ENCODE measurements at places on chromosomes 7 and 10.

- DNase-seq = no peak
Observed at GRCh38 chr7:96737545-96738050, 28.0 kb upstream of the SEM1 start.

- no peak for DNase-seq
Observed at GRCh38 chr10:70253878-70254765, 20.9 kb upstream of the PPA1 start.

GRCh38 chr10:89242345-89242684, 9.3 kb downstream of the LIPA start:
- DNase-seq = no peak

DNA sequence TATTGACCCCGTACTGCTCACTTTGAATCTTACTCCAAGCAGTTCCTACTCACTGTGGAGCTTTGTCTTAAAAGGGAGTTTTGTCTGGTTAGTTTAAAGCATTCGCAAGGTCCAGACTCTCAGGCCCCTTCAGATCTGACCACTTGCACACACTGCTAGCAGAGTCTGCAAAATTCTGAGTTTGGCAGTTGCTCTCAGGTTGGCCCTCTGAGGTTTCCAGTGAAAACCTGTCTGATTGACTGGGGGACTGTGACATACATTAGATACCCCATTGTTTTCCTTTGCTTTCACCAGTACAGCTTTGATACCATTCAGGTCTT, 149.2 kb downstream of the XPNPEP1 start:
- no peak for DNase-seq

DNA sequence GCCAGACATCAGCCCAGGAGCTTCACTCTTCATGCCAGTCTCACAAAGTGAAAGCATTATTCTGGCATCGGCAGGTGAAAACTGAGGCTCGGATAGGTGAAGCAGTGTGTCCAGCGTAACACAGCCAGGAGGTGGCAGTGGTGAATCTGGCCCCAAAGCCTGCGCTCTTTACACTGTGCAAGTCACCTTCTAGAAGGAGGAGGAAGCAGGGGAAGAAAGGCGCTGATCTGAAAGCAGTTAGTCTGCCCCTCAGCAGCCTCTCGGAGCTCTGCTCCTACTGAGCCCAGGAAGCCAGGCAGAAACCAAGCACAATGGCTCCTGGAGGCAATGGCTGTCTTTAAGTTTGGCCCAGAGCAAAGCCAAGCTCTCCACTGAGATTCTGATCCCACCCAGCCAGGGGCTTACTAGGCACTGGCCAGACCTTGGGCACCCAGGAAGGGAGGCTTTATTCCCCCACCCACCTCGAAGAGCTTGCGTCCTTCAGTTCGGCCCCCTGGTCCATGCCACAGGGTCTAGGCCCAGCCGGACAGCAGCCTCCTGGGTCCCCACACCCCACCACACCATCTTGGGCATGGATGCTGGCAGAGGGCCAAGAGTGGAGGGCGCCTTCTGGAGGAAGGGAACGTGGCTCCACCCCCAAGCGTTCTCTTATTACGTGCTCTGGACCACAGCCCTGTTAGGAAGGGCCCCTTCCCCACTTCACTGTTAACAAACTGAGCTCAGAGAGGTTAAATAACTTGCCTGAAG, 104.5 kb downstream of the GRID1 start:
- no peak for DNase-seq

DNA sequence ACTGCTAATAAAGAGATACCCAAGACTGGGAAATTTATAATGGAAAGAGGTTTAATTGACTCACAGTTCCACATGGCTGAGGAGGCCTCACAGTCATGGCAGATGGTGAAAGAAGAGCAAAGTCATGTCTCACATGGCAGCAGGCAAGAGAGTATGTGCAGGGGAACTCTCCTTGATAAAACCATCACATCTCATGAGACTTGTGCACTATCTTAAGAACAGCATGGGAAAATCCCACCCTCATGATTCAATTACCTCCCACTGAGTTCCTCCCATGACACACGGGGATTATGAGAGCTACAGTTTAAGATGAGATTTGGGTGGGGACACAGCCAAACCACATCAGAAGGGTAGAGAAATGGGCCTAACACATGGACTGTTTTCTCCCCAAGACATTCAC, 156.3 kb downstream of the CCDC71L start:
- no peak for DNase-seq

DNA sequence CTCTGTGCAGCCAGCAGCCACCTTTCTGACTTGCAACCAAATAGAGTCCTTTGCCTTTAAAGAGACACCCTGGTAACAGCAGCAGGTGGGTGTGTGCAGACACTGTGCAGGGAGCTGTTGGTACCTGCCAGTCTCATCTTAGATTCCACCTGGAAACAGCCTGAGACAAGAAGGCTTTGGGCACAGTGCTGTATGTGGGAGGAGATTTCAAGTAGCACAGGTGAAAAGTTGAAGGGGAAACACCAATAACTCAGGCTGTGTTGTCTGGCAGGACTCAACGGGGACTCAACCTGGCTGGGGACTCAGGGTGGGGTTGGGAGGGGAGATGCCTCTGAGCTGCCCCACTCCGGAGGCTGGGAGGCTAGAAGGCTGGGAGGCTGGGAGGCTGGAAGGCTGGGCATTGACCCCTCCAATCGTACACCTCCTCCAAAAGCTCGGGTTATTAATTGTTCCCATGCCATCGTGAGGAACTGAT, 6.7 kb downstream of the CPXM2 start:
- no peak for DNase-seq

GRCh38 chr10:819326-819725, 112.2 kb downstream of the LARP4B start:
- no peak for DNase-seq

All from D341Med (cell line).